ENCODE measurements at places on chromosomes 7 and 10.

DNA sequence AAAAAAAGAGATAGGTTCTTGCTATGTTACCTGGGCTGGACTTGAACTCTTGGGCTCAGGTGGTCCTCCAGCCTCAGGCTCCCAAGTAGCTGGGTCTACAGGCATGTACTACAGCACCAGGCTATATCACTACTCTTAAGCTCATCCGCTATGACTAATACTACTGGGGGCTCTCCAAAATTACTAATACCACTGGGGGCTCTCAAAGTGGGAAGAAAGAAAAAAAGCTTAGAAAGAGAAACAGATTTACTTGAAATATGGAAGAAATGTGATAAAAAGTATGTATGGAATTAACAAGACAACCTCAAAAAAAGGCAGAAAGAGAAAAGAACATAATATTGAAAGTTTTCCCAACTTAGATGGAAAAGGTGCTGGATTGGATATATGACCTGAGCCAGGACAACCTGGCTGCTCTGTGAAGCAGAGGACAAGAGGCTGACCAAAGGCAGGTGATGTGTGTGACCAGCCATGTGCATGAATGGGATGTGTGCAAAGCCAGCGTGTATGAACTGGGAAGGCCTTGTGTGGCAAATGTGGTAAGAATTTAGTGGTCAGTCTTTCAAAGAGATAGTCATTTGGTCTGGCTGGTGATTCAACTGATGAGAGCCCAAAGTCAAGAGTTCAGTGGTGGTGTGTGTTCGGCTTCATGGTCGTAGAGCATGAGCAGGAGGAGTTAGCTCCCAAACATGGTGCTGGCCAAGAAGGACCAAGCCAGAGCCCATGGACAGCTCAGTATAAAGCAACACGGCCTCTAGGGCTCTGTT is 232.4 kb upstream of the KLF14 start:
- DNase-seq: no peak

GRCh38 chr7:38452681-38453108 is 178.5 kb downstream of the AMPH start:
- no peak for DNase-seq

DNA sequence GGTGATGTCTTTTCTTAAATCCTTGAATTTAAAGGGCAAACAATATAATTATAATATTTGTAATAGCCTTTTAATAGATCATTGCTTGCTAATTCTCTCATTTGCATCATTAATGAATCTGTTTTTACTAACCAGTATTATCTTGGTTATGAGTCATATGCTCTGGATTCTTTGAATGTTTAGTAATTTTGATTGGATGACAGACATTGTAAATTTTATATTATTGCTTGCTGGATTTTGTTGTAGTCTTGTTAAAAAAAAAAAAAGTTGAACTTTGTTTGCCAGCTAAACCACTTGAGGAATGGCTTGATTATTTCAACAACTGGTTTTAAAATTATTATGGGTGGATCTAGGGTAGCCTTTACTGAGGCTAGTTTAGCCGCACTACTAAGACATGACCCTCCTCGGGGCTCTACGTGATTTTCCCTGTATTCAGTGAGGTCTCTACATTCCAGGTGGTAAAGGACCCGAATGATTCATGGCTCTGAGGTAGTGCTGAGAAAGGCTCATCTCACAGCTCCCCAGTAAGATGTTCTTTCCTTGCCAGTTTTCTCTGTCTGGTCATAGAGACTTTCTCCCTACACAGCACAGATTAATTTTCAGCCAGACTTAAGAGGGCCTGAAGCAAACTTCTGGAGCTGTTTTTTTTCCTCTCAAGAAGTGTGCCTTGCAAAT is 8.5 kb downstream of the C10orf90 start:
- no peak for DNase-seq

GRCh38 chr7:125386211-125386610 is 456.6 kb upstream of the POT1 start:
- no peak for DNase-seq

DNA sequence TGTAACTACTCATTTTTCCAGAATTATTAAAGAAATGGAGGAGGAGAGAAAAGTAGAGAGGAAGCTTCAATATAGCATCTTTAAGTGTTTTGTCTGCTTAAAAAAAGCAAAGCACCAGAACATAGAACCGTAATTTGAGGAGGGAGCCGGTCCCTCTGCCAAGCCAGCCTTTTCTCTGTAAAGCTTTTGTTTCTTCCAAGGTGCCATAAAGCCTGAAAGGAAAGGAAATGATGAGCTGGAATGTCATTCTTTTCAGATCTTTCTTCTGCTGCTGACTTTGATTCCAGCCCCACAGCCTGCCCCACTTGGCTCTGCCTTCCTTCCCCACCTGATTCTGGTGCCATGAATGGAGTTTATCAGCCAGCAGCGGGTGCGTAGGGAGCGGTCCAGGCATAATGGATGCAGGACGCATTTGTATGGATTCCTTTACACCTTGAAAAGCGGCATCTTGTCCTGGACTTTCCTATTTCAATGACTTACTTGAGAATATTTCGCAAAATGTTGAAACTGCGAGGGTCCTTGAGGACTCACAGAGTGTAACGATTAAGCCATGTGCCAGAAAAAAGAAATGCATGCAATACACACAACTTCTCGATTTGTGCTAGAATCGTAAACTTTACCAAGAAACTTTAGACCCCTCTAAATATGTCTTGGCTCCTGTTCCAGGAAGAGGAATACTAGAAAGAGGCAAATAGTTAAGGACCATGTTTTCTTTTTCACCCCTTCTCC is 569.5 kb upstream of the MGMT start:
- no peak for DNase-seq

GRCh38 chr10:117160567-117160966 is 22.5 kb upstream of the VAX1 start:
- DNase-seq: no peak

GRCh38 chr10:60203993-60204618 is 185.6 kb downstream of the ANK3 start:
- no peak for DNase-seq

GRCh38 chr10:29804025-29804852 is 169.5 kb upstream of the SVIL start:
- no peak for DNase-seq

Measured in Right ventricle myocardium inferior (tissue), 1 donor.